ENCODE measurements at places on chromosomes 1 and 21. TPM values are rescaled to one million over a fixed set of nuclear protein-coding genes. Genes with fewer than 3 reads are reported as not detected.

ATP1B1 gene
- total RNA-seq, result 13.7 TPM

TDRD10 gene
- not detected for total RNA-seq

NBPF6 gene
- total RNA-seq, result not detected

GJB5 gene
- not detected for total RNA-seq

ARHGEF11 gene
- 32.2 TPM for total RNA-seq

KIF2C gene
- 1.1 TPM for total RNA-seq

AUNIP gene
- 4.8 TPM for total RNA-seq

ADAMTS4 gene
- 3.1 TPM for total RNA-seq

PIGR gene
- not detected for total RNA-seq

SPRR3 gene
- not detected for total RNA-seq

KRTAP10-3 gene
- total RNA-seq, result not detected

SLC9C2 gene
- total RNA-seq, result not detected

YBEY gene
- 22.4 TPM for total RNA-seq

KANK4 gene
- 0.09 TPM for total RNA-seq

OR2T33 gene
- not detected for total RNA-seq

C1QB gene
- total RNA-seq, result not detected

SPRR2G gene
- not detected for total RNA-seq

CD34 gene
- 0.27 TPM for total RNA-seq

OR2T29 gene
- total RNA-seq, result not detected

MROH9 gene
- 0.27 TPM for total RNA-seq

FCRL5 gene
- not detected for total RNA-seq

LRRC71 gene
- total RNA-seq, result not detected

COL8A2 gene
- 11.0 TPM for total RNA-seq

SERPINC1 gene
- not detected for total RNA-seq

PERM1 gene
- 0.57 TPM for total RNA-seq

CCDC30 gene
- 5.8 TPM for total RNA-seq

CGN gene
- 0.09 TPM for total RNA-seq

S100A2 gene
- 3.3 TPM for total RNA-seq

SIKE1 gene
- total RNA-seq, result 37.4 TPM

KCNH1 gene
- not detected for total RNA-seq

HDAC1 gene
- total RNA-seq, result 95.8 TPM

LIN28A gene
- total RNA-seq, result not detected

DNALI1 gene
- total RNA-seq, result 13.7 TPM

PLA2G2F gene
- not detected for total RNA-seq

NUP210L gene
- 0.09 TPM for total RNA-seq

VWA5B1 gene
- not detected for total RNA-seq

TMPRSS15 gene
- not detected for total RNA-seq

OR2G6 gene
- not detected for total RNA-seq

MSH4 gene
- total RNA-seq, result 0.16 TPM

RCOR3 gene
- total RNA-seq, result 31.2 TPM

PSMB2 gene
- total RNA-seq, result 22.1 TPM

PDZK1 gene
- not detected for total RNA-seq

MCOLN3 gene
- 2.3 TPM for total RNA-seq

Data from fibroblast of the aortic adventitia (primary cell).